ENCODE measurements at places on chromosomes 16 and 17. TPM values are rescaled to one million over a fixed set of nuclear protein-coding genes. Genes with fewer than 3 reads are reported as not detected.
A peak's percentile ranks its signal among the peaks of the same experiment; 100 is the strongest.

GRCh38 chr17:27240086-27240801 lies 53.7 kb upstream of the WSB1 start:
- DNase-seq: no peak

GRCh38 chr17:8057691-8058114 lies 18.8 kb downstream of the ALOX15B start:
- DNase-seq: peak; percentile 47

DNA sequence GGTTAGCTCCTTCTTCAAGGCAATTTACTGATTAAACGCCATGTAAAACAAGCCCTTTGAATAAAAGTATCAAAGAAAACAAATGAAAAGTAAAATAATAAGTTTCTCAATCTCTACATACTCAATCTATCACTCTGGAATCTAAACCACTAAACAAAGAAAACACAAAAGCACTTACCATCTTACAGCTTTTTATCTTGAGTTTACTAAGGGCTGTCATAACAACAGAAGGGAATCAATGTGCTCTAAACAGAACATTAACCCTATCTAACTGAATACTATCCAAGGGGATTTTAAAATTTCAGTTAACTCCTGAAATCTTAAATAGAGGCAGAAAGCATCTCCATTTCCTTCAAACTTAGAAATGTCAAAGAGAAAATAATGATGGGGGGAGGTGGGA lies 3.4 kb downstream of the SKA2 start:
- no peak for DNase-seq

DNA sequence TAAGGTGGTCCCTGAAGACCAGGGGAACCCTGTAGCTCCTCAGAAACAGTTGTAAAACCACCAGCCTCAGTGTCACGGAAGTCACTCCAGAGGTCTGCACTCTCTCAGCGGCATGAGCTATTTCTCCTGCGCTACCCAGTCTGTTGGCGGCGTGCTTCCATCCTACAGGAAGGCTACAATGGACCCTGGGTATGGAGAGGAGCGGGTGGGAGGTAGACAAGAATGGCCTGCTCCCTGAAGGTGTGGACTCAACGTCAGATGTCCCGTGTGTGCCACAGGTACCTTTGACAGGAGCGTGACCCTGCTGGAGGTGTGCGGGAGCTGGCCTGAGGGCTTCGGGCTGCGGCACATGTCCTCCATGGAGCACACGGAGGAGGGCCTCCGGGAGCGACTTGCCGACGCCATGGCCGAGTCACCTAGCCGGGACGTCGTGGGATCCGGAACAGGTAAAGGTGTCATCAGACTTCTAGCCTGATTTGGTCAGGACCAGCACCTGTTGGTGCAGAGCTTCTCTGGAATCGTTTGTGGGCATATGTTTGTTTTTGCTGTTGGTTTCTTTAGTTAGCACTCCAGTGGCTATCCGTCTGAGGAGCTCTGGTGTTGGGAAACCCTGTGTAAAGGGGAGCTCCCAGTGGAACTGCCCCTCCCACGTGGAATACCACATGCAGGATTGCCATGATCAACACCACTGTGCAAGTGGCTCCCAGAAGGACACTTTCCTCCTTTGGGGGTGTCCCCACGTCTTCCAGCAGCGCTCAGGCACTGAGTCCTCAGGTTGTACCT lies 31.4 kb upstream of the TBX2 start:
- no peak for DNase-seq

- DNase-seq: no peak
Observed at GRCh38 chr17:17051791-17052461, 9.7 kb downstream of the MPRIP start.

- DNase-seq: no peak
Observed at GRCh38 chr16:4399001-4399730, 17.2 kb downstream of the CORO7 start.

- no peak for DNase-seq
Observed at GRCh38 chr17:69581061-69581961, 166.8 kb downstream of the MAP2K6 start.

- no peak for DNase-seq
Observed at GRCh38 chr17:50843150-50843905, 7.9 kb downstream of the WFIKKN2 start.

GRCh38 chr16:10895053-10895946 lies 18.3 kb downstream of the CIITA start:
- DNase-seq: no peak

DNA sequence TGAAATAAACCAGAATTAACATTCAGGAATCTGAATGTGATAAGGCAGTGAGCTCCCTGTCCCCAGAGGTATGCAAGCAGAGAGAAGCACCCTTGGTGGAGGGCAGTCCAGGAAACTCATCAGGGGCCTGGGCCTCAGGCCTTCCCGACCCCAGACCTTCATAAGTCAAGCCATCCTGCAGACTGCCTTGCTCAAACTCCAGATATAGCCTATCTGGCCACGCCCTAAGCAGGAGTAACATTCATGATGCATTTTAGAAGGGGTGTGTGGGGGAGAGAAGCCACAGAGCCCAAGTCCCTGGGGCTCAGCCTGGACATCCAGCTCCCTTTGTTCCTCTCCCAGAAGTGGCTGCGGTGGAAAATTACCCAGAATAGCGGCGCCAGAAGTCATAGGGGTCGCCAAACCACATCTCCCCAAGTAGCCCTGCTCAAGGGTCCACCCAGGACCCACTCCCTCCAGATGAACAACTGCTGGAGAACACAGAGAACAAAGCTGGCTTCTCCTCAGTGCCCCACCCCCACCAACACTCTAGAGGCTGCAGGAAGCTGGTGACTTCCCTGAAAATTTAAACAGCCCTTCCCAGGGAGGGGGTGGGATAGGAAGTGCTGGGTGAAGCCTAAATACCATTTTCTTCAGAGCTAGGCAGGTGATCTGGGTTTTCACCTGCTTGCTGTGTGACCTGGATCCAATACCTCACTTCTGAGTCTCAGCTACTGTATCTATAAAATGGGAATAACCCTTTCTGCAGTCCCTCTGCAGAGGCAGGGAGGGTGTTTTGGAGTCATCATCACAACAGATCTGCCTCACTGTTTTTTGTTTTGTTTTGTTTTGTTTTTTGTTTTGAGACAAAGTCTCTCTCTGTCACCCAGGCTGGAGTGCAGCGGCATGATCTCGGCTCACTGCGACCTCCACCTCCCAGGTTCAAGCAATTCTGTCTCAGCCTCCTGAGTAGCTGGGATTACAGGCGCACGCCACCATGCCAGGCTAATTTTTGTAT lies 1.5 kb upstream of the SREBF1 start:
- peak; percentile 77 for DNase-seq

DNA sequence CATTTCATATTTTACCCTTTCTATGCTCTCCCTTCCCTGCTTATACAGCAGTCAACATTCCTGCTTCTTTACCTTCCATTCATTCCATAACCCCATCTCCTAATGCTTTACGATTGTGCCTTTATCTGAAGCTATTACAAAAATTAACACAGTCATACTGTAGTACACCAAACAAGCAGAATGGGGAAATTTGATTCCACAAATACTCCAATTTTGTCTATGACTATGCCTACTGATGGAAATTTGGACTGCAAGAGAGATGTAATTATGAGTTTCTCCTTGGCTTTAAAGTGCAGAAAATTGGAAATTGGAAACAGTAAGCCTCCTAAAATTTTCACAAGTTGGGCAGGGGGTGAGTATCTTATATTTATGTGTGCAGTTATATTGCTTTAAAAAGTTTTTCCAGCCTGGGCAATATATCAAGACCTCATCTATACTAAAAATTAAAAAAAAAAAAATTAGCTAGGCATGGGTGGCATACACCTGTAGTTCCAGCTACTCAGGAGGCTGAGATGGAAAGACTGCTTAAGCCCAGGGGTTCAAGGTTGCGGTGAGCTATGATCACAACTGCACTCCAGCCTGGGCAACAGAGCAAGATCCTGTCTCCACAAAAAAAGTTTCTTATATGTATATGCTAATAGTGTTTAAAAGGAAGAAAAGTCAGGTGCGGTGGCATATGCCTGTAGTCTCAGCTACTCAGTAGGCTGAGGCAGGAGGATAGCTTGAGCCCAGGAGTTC lies 3.0 kb downstream of the APPBP2 start:
- DNase-seq: no peak

DNA sequence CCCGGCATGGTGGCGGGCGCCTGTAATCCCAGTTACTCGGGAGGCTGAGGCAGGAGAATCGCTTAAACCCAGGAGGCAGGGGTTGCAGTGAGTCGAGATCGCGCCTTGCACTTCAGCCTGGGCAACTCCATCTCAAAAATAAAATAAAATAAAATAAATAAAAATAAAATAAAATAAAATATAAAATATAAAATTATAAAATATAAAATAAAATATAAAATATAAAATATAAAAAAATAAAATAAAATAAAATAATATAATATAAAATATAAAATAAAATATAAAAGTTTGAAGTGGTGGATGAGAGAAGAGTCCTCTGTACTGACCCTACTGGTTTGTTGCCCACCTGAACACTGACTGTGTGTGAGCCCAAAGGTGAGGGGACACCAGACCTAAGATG lies 15.2 kb downstream of the CCDC42 start:
- no peak for DNase-seq

DNA sequence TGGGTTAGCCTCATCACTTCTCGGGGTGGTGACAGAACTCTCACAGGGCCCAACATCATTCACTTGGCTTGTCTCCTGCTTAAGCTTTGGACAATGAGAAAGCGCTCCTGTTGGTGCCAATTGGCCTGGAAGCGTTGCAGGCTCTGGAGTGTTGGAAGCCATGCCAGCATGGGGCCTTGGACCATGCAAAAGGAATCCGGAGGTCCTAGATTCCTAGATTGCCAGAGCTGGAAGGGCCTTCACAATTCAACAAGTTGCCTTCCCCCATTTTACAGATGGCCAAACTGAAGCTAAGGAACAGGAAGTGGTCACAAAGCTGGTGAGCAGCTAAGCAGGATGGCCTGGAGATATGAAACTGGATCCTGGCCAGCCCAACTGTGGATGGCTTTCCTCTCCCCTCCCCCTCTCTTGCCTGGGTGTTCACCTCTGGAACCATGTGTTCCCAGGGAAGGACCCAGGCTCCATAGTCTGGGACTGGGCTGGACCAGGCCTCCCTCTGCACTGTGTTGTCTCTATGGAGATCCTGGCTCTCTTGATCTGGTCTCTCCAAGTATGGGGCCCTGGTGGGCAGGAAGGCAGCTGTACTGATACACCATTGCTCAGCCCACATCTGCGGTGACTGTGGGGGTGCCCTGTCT lies 6.0 kb upstream of the IGFBP4 start:
- no peak for DNase-seq

GRCh38 chr17:49590874-49591273 lies 15.2 kb downstream of the NXPH3 start:
- no peak for DNase-seq

DNA sequence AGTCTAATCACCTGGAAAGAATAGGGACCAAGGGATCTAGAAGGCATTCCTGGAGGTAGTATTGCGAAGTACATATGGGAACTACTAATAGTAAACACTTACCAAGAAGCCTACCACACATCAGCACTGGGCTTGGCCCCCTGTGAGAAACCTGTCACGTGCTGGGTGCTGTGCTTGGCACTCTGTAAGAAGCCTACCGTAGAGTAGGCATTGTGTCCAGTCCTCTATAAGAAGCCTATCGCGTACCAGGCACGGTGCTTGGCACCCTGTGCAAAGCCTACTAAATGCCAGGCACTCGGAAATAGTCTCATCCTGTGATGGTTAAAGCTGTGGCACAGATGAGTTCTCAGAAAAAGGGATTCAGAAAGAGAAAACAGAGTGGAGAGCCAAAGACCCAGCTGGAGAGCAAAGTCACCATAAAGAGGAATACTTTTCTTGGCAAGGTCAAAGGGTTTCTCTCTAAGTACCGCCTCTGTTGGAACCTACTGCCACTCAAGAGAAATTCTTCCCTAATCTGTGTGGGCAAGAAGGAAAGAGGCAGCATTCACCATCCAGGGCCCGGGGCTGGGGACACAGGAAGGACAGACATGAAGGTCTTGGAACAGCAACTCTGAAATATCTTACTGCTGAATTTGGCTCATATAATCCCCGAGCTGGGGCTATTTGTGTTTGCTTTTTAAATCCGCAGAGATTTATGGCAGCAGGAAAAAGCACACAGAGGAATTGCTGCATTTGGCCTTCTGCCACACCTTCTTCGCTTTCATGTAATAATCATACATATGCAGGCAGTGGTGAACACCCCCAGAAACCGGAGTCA lies 81.8 kb downstream of the VAT1L start:
- no peak for DNase-seq

DNA sequence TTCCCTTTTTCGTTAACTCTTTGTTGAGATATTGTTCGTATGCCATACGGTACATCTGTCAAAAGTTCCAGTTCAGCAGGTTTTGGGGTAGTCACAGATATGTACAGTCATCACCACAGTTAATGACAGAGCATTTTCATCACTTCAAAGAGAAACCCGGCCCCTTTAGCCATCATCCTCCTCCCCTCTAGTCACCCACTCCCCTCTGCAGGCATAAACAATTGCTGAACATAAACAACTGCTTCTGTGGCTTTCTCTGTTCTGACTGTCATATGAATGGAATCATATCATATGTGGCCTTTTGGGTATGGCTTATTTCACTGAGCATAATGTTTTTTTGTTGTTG lies 59.3 kb downstream of the RNF213 start:
- DNase-seq: no peak

GRCh38 chr16:31177136-31177535 lies 2.8 kb upstream of the FUS start:
- no peak for DNase-seq

DNA sequence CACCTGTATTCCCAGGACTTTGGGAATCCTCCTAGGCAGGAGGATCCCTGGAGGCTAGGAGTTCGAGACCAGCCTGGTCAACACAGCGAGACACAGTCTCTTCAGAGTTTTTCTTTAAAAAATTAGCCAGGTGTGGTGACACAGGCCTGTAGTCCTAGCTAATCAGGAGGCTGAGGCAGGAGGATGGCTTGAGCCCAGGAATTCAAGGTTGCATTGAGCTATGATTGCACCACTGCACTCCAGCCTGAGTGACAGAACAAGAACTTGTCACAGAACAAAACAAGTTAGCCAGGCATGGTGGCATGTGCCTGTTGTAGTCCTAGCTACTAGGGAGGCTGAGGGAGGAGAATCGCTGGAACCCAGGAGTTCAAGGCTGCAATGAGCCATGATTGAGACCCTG lies 24.8 kb downstream of the ANKRD40 start:
- DNase-seq: peak; percentile 49

- DNase-seq: no peak
Observed at GRCh38 chr16:57623251-57624043, 5.0 kb upstream of the ADGRG1 start.

- no peak for DNase-seq
Observed at GRCh38 chr16:17641990-17642389, 171.2 kb upstream of the XYLT1 start.

GRCh38 chr17:72249441-72249840 lies 128.6 kb downstream of the SOX9 start:
- DNase-seq: no peak

- DNase-seq: no peak
Observed at GRCh38 chr17:72362376-72363088, 241.7 kb downstream of the SOX9 start.

GRCh38 chr16:70753228-70753627 lies 47.7 kb downstream of the VAC14 start:
- no peak for DNase-seq

GRCh38 chr17:56359518-56359917 lies 206.2 kb downstream of the ANKFN1 start:
- DNase-seq: no peak

The CDRT15L2 gene
- total RNA-seq: not detected

The QRICH2 gene
- 1.1 TPM for total RNA-seq

The TBC1D3E gene
- total RNA-seq: not detected

The RAB34 gene
- 1.8 TPM for total RNA-seq

The MOSMO gene
- 10.9 TPM for total RNA-seq

The MPHOSPH6 gene
- total RNA-seq: 42.3 TPM

The DPH1 gene
- total RNA-seq: 52.8 TPM

The FOXC2 gene
- not detected for total RNA-seq

The ATP1B2 gene
- total RNA-seq: 0.14 TPM

The NUP88 gene
- total RNA-seq: 52.3 TPM

The SHMT1 gene
- 69.4 TPM for total RNA-seq

The PRM2 gene
- total RNA-seq: not detected

The RCVRN gene
- not detected for total RNA-seq

Data from Caco-2 (cell line).